ENCODE measurements at places on chromosomes 5 and 9.
A peak's percentile ranks its signal among the peaks of the same experiment; 100 is the strongest.

DNA sequence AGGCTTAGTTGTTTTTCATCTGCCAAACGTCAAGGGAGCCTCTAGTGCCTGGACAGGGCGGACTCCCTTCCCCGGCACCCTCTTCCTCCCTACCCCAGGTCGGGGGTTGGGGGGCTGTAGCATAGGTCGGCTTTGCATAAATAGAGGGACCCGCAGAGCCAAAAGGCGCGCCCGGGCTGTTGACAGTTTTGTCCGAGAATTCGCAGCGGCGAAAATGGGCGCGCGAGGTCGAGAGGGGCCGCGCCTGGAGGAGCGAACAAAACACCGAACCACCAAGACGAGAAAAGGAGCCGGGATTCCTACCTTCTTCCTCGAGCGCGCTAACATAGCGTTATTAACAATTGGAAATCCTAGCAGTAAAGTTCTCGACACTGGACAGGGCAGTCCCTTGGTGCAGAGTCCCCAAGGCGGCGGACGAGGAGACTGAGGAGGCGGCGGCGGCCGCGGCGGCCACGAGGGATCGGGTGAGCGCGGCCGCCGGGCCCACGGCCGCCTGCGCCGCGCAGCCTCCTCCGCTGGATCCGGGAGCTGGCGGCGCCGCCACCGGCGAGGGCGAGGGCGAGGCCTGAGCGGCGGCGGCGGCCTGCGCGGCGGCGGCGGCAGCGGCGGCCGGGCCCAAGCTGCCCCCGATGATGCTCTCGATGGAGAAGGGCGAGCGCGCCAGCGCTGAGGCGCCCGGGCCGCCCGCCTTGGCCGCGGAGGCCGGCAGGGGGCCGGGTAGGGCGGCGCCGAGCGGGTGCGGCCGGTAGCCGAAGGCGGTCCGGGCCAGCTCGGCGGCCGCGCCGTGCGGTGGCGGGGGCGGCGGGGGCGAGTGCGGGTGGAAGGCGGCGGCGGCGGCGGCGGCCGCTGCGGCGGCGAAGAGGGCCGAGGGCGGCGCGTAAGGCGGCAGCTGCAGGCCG, 1.7 kb downstream of the FOXD1 start:
- H3K36me3 ChIP-seq = no peaks in the 10 kb centered on the region
- peaks cover 3% of the 10 kb centered on the region for H3K27me3 ChIP-seq
- H3K4me3 ChIP-seq = peak overlapping the region; percentile 36
- no peak for DNase-seq
- H3K27ac ChIP-seq = no peak overlapping the region

GRCh38 chr5:4204276-4205141, 608.9 kb downstream of the IRX1 start:
- peaks cover 5% of the 10 kb centered on the region for H3K4me1 ChIP-seq
- H3K4me3 ChIP-seq = no peak overlapping the region
- no peak overlapping the region for H3K27ac ChIP-seq
- H3K36me3 ChIP-seq = no peaks in the 10 kb centered on the region

GRCh38 chr9:112245126-112245525, 70.0 kb upstream of the SUSD1 start:
- no peaks in the 10 kb centered on the region for H3K4me1 ChIP-seq
- DNase-seq = no peak
- no peaks in the 10 kb centered on the region for H3K27me3 ChIP-seq

GRCh38 chr5:159459132-159459627, 128.9 kb upstream of the IL12B start:
- no peak overlapping the region for H3K27ac ChIP-seq
- no peak overlapping the region for H3K4me3 ChIP-seq
- DNase-seq = no peak
- H3K4me1 ChIP-seq = no peaks in the 10 kb centered on the region
- no peaks in the 10 kb centered on the region for H3K36me3 ChIP-seq

GRCh38 chr5:128815201-128815600, 150.1 kb upstream of the SLC27A6 start:
- DNase-seq = no peak
- no peaks in the 10 kb centered on the region for H3K4me1 ChIP-seq
- H3K36me3 ChIP-seq = no peaks in the 10 kb centered on the region
- H3K4me3 ChIP-seq = no peak overlapping the region
- H3K27me3 ChIP-seq = no peaks in the 10 kb centered on the region

- H3K4me1 ChIP-seq = no peaks in the 10 kb centered on the region
- DNase-seq = no peak
- no peaks in the 10 kb centered on the region for H3K27me3 ChIP-seq
- no peaks in the 10 kb centered on the region for H3K36me3 ChIP-seq
These were observed 471.5 kb downstream of the ZNF608 start for GRCh38 chr5:124274949-124275348.

DNA sequence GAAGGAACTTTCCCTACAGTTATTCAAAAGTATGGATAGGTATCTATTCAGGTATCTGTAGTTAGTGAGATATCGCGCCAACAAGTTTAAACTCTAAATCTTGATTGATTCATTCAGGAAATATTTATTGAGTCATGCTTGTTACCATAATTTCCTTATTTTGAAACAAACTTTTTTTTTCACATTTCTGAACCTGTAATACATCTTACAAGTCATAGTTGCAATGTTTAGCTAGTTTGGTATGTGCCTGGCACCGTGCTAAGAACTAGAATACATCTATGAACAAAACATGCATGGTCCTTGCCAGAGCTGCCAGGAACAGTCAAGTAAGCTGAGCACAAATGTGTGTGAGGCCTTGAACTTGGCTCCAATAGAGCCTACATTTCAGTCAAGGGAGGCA, 226.4 kb downstream of the PCSK5 start:
- peaks cover 4% of the 10 kb centered on the region for H3K4me1 ChIP-seq
- DNase-seq = no peak

GRCh38 chr5:181190711-181191525, 14.1 kb downstream of the TRIM7 start:
- H3K4me1 ChIP-seq = peaks cover 8% of the 10 kb centered on the region
- H3K4me3 ChIP-seq = peak overlapping the region; percentile 79
- no peaks in the 10 kb centered on the region for H3K27me3 ChIP-seq
- H3K36me3 ChIP-seq = no peaks in the 10 kb centered on the region
- peak; percentile 70 for DNase-seq
- H3K27ac ChIP-seq = peak overlapping the region; percentile 91

DNA sequence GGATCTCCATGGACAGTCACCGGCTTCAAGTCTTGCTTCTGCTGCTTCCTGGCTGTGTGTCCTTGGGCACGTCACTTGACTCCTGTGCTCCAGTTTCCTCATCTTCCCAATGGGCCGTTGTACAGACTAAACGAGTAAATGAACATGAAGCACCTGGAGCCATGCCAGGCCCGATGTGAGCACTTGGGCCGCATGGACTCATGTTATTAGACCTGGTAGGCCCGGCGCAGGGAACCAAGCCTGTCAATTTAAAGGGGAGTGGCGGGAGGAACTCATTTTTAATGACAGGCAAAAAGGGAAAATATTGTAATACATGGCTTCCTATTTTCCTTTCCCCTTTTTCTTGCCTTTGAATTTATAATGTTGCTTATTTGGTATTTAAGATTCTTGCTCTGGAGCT, 47.5 kb downstream of the TENT4A start:
- no peak overlapping the region for H3K4me3 ChIP-seq
- H3K4me1 ChIP-seq = no peaks in the 10 kb centered on the region
- DNase-seq = no peak
- no peaks in the 10 kb centered on the region for H3K27me3 ChIP-seq

DNA sequence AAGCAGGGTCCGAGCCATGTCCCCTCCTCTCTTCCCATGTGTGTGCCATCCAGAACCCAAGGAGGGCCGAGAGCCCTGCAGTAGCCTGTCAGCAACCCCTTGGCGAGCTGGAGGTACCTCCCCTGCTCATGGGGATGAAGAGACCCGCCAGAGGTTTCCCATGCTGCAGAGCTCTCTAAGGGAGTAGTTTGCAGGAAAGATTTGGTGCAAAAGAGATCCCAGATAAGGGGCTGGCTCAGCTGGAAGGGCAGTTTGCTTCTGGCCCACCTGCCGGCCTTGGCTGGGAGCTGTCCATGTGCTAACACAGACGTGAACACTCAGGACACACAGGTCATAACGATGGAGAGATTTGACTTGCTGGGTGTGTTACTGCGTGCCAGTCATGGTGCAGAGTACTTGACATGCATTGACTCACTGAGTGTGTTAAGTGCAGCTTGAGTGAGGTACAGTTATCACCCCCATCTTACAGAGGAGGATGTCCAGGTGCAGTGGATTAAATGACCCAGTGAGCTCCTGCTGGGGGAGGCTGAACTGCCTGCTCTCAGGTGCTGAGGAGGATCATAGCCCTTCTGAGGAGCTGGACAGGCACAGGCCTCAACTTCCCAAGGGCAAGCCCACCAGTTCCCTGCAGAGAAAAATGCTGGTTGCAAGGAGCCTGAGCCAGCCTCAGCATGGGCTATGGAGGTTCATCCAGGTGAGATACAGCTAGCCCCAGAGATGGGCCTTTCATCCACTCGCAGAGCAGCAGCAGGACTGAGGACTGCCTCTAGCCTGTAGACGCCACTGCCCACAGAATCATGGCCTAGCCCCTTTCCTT, 6.3 kb upstream of the SLC25A48 start:
- no peaks in the 10 kb centered on the region for H3K36me3 ChIP-seq
- no peaks in the 10 kb centered on the region for H3K4me1 ChIP-seq
- no peak overlapping the region for H3K4me3 ChIP-seq
- no peak overlapping the region for H3K27ac ChIP-seq
- no peaks in the 10 kb centered on the region for H3K27me3 ChIP-seq

DNA sequence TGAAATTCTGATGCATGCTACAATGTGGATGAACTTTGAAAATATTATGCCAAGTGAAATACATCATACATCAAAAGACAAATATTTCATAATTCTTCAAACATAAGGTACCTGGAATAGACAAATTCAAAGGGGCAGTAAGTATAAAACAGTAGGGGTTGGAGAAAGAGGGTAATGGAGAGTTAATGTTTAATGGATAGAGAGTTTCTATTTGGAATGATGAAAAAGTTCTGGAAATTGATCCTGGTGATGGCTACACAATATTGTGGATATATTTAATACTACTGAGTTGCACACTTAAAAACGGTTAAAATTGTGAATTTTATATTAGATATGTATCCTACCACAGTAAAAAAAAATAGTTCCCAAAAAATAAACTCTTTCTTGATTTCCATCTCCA, 14.6 kb upstream of the CNTLN start:
- H3K4me3 ChIP-seq = no peak overlapping the region
- H3K36me3 ChIP-seq = no peaks in the 10 kb centered on the region
- DNase-seq = no peak
- no peaks in the 10 kb centered on the region for H3K27me3 ChIP-seq
- H3K4me1 ChIP-seq = no peaks in the 10 kb centered on the region
- H3K27ac ChIP-seq = no peak overlapping the region

DNA sequence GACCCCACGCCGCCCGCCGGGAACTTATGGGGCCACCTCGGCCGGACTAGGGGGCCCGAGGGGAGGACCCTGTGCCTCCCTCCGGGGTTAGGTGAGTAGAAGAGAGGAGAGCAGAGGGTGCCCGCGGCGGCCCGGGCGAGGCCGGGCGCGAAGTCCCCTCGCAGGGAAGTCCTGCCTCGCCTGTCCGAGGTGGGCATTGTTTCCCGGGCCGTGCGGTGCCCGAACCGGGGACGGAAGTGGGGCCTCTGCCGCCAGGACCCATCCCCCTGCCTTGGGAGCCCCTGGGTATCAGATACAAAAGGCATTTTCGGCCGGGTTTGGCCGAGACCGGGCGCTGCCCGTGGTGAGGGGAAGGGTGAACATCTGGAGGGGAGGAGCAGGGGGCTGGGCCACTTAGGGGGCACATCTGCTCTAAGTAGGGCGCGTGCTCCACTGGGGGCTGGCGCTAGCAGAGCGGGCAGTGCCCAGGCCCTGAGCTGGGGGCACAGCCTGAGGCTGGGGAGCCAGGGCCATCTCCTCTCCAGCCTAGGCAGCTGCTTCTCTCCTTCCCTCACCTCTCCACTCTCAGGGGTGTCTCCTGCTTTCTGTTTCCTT, 48.2 kb downstream of the DAB2IP start:
- no peaks in the 10 kb centered on the region for H3K36me3 ChIP-seq
- H3K4me3 ChIP-seq = peak overlapping the region; percentile 58
- H3K27me3 ChIP-seq = no peaks in the 10 kb centered on the region
- DNase-seq = no peak
- H3K27ac ChIP-seq = peak overlapping the region; percentile 40

DNA sequence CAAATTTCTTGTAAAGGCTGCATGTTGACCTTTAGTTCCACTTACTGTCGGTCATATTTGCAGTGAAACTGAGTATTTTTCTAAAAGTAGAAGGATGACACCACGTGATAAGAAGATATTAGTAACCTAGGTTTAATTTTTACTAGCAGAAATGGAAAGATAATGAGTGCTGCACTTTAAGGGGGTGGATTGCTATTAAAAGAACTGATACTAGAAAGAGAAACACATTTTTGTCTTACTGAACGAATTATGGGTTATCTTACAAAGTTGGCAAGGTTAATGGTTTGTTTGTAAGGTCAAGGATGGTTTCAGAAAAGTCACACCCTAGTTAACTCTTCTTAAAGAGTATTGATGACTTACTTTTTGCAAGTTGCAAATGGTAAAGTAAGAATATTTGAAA, 2.4 kb downstream of the MACIR start:
- H3K36me3 ChIP-seq = no peaks in the 10 kb centered on the region
- no peak for DNase-seq
- H3K27ac ChIP-seq = no peak overlapping the region
- H3K4me3 ChIP-seq = no peak overlapping the region
- no peaks in the 10 kb centered on the region for H3K4me1 ChIP-seq
- H3K27me3 ChIP-seq = no peaks in the 10 kb centered on the region

- H3K27ac ChIP-seq = no peak overlapping the region
- no peaks in the 10 kb centered on the region for H3K36me3 ChIP-seq
- H3K27me3 ChIP-seq = no peaks in the 10 kb centered on the region
- peaks cover 49% of the 10 kb centered on the region for H3K4me1 ChIP-seq
- peak; percentile 77 for DNase-seq
- H3K4me3 ChIP-seq = no peak overlapping the region
These were observed 9.0 kb downstream of the PRRC2B start for GRCh38 chr9:131402738-131403492.

- no peak overlapping the region for H3K27ac ChIP-seq
- H3K27me3 ChIP-seq = no peaks in the 10 kb centered on the region
- H3K4me3 ChIP-seq = no peak overlapping the region
- DNase-seq = no peak
- no peaks in the 10 kb centered on the region for H3K4me1 ChIP-seq
- H3K36me3 ChIP-seq = no peaks in the 10 kb centered on the region
These were observed 608.6 kb upstream of the DAB2 start for GRCh38 chr5:40033411-40033810.

GRCh38 chr9:96501633-96502538, 51.9 kb downstream of the HABP4 start:
- no peak overlapping the region for H3K27ac ChIP-seq
- no peaks in the 10 kb centered on the region for H3K27me3 ChIP-seq
- H3K4me3 ChIP-seq = no peak overlapping the region
- no peak for DNase-seq
- H3K36me3 ChIP-seq = no peaks in the 10 kb centered on the region
- no peaks in the 10 kb centered on the region for H3K4me1 ChIP-seq

DNA sequence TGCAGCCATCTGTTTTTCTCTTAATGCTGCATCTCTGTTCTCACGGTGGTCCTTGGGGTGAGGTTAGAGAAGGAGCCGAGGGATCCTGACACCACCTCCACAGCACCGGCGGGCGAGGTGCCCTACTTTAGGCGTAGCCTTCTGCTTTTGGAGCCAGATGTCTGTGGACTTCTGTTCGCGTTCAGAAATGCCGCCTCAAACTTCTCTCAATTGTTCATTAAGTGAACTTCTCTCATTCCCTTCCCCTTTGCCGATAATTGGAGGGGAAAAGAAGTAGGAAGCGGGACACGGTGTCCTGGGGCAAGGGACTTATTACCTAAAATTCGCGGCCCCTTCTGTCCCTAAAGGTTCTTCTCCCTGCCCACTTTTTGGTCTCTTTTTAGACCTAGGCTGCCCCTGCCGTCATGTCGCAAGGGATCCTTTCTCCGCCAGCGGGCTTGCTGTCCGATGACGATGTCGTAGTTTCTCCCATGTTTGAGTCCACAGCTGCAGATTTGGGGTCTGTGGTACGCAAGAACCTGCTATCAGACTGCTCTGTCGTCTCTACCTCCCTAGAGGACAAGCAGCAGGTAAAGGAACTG, 455 bp downstream of the KIF20A start:
- peaks cover 5% of the 10 kb centered on the region for H3K4me1 ChIP-seq
- no peaks in the 10 kb centered on the region for H3K27me3 ChIP-seq
- no peak overlapping the region for H3K27ac ChIP-seq
- H3K36me3 ChIP-seq = no peaks in the 10 kb centered on the region

All from ovary (tissue), 10 donors.